ENCODE measurements at places on chromosomes 11 and 22. TPM values are rescaled to one million over a fixed set of nuclear protein-coding genes. Genes with fewer than 3 reads are reported as not detected.

- no peaks in the 10 kb centered on the region for H3K36me3 ChIP-seq
- no peak for DNase-seq
- no peak overlapping the region for H3K4me3 ChIP-seq
These were observed 76.0 kb downstream of the EIF3M start for GRCh38 chr11:32659672-32660071.

GRCh38 chr11:128246810-128247594 lies 340.4 kb downstream of the ETS1 start:
- no peak overlapping the region for H3K4me3 ChIP-seq
- no peak overlapping the region for H3K27ac ChIP-seq
- DNase-seq: no peak

- no peaks in the 10 kb centered on the region for H3K36me3 ChIP-seq
- H3K27ac ChIP-seq: no peak overlapping the region
- H3K27me3 ChIP-seq: no peaks in the 10 kb centered on the region
- no peak overlapping the region for H3K4me3 ChIP-seq
- DNase-seq: peak; percentile 4
These were observed 245.6 kb downstream of the BLID start for GRCh38 chr11:121870206-121871045.

DNA sequence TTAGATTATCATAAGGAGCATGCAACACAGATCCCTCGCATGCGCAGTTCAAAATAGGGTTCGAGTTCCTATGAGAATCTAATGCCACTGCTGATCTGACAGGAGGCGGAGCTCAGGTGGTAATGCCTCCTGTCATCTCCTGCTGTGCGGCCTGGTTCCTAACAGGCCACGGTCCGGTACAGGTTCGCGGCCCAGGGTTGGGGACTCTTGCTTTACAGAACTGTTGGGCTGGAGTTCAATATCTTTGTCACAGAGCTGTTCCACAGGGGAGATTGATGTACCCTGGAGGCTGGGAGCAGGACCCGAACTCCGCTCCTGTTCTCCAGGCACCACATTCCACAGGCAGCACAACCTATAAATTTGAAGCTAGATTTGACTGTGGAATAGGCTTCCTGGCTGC lies 358.1 kb upstream of the NARS2 start:
- no peaks in the 10 kb centered on the region for H3K4me1 ChIP-seq

DNA sequence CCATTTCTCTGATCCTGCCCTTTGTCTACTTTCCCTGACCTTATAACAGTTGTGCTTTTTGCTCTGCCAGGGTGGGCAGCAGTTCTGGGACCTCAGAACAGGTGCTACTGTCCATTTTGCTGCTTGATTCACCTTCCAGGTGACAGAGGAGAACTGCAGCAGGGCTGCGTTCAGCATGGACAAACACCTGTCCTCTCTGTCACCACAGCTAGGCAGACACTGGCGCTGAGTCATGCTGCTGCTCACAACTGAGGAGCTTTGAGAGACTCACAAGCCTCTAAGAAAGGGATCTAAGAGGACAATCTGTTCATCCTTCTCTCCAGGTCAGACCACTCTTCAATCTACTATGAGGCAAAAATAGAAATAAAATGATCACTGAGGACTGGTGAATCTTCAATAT lies 1144.5 kb upstream of the CCDC90B start:
- H3K36me3 ChIP-seq: no peaks in the 10 kb centered on the region
- DNase-seq: no peak
- no peak overlapping the region for H3K4me3 ChIP-seq

- H3K4me1 ChIP-seq: no peaks in the 10 kb centered on the region
- H3K36me3 ChIP-seq: no peaks in the 10 kb centered on the region
- no peak overlapping the region for H3K27ac ChIP-seq
These were observed 350.6 kb downstream of the ETS1 start for GRCh38 chr11:128236506-128237498.

DNA sequence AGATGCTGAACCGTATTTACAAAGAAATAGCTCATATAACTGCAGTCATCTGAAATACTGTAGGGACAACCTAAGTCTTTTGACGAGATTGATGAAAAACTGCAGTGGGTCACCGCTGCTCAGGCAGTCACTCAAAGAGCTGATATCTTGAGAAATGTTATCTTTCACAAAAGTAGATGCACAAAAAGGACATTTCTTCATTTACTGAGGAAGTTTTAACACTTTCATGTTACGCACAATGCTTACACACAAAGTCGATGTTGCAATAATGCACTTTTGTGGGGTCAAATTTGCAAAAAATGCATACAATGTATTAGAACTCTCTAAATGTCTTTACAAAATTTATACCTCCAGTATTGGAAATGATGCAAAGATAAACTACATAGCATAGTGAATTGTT lies 16.2 kb upstream of the OR10V1 start:
- H3K36me3 ChIP-seq: no peaks in the 10 kb centered on the region
- H3K4me3 ChIP-seq: no peak overlapping the region
- no peak overlapping the region for H3K27ac ChIP-seq
- no peaks in the 10 kb centered on the region for H3K27me3 ChIP-seq

- H3K27me3 ChIP-seq: no peaks in the 10 kb centered on the region
- peaks cover 6% of the 10 kb centered on the region for H3K36me3 ChIP-seq
- H3K4me3 ChIP-seq: no peak overlapping the region
- DNase-seq: no peak
These were observed 48.2 kb downstream of the ST3GAL4 start for GRCh38 chr11:126403658-126404057.

DNA sequence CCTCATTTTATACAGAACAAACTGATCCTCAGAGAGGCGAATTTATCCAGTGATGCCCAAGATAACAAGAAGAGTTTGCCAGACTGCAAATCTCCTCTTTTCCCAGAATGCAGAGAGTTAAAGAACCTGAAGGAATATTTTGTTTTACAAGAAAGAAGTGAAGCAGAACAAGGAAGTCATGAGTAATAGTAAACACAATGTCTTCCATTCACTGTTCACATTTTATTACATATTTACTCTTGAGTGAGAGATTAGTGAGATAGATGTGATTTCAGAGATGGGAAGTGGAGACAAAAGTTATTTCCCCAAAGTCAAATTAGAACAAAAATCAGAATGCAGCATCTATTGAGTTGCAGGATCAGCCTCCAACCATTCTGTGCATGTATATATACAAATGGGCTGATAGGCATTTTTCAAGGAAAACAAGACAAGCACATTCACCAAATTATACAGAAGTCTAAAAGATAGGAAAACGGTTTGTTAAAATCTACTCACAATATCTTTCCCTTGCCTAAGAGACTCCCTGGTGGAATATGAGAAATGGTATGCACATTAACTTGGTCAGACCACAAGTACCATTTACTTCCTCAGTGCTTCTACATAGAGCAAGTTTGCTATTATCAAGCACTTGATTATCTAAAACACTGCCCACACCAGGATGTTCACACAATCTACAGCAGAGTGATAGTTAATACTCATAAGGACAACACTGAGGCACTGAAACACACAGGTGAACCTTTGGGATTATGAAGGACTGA lies 12.0 kb downstream of the GUCY1A2 start:
- DNase-seq: no peak
- no peaks in the 10 kb centered on the region for H3K4me1 ChIP-seq
- H3K36me3 ChIP-seq: no peaks in the 10 kb centered on the region
- H3K27ac ChIP-seq: no peak overlapping the region
- H3K4me3 ChIP-seq: no peak overlapping the region

DNA sequence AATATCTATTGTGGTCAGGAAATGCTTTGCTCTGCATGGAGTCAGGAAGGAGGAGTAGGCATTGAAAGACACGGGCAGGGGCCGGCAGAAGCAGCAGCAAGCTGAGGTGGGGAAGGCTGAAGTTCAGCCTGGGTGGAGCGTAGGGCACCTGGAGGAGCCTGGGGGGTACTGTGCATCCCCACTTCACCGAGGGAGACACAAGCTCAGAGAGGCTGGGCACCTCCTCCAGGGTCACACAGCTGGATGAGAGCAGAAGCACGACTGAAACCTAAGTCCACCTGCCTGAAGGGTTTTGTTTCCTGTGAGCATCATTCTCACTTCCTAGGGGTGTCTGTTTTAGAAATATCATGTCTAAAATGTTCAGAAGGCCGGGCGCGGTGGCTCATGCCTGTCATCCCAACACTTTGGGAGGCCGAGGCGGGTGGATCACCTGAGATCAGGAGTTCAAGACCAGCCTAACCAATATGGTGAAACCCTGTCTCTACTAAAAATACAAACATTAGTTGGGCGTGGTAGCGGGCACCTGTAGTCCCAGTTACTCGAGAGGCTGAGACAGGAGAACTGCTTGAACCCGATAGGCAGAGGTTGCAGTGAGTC lies 138.3 kb downstream of the MPPED1 start:
- H3K4me3 ChIP-seq: no peak overlapping the region
- no peaks in the 10 kb centered on the region for H3K36me3 ChIP-seq
- no peaks in the 10 kb centered on the region for H3K4me1 ChIP-seq
- no peaks in the 10 kb centered on the region for H3K27me3 ChIP-seq

GRCh38 chr11:38718049-38718448 lies 2120.0 kb upstream of the RAG2 start:
- H3K27me3 ChIP-seq: no peaks in the 10 kb centered on the region
- no peak overlapping the region for H3K4me3 ChIP-seq
- DNase-seq: peak; percentile 2
- no peak overlapping the region for H3K27ac ChIP-seq
- H3K36me3 ChIP-seq: no peaks in the 10 kb centered on the region

DNA sequence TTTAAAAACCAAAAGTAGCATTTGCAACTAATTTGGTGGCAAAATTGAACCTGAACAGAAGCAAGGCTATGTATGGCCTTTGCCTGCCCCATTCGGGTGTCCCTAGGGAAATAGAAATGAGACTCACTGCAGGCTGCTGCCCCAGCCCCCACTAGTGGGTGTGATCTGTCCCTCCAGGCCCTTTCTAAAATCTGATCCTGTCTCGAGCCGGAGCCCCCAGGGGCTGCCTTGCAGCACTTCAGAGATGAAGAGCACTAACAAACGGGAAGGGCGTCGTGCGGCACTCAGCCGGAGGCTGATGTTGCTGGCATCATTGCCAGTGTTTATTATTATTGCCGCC lies 43.2 kb downstream of the CD82 start:
- no peak overlapping the region for H3K27ac ChIP-seq
- no peak overlapping the region for H3K4me3 ChIP-seq
- H3K36me3 ChIP-seq: no peaks in the 10 kb centered on the region
- peaks cover 5% of the 10 kb centered on the region for H3K27me3 ChIP-seq
- H3K4me1 ChIP-seq: no peaks in the 10 kb centered on the region

ANKK1 gene
- 0.22 TPM for polyA plus RNA-seq

IGLL1 gene
- not detected for polyA plus RNA-seq

COX8A gene
- polyA plus RNA-seq: 202 TPM

SSTR3 gene
- 0.08 TPM for polyA plus RNA-seq

RAPSN gene
- 0.15 TPM for polyA plus RNA-seq

FUT4 gene
- 0.28 TPM for polyA plus RNA-seq

All from HepG2 (cell line).